ENCODE measurements at places on chromosomes 12 and 14.
A peak's percentile ranks its signal among the peaks of the same experiment; 100 is the strongest.

GRCh38 chr12:50678650-50679365, 85.1 kb upstream of the ATF1 start:
- DNase-seq: no peak

GRCh38 chr12:26177283-26177682, 18.1 kb upstream of the SSPN start:
- DNase-seq: no peak

GRCh38 chr14:75315144-75315543, 36.5 kb downstream of the FOS start:
- no peak for DNase-seq

DNA sequence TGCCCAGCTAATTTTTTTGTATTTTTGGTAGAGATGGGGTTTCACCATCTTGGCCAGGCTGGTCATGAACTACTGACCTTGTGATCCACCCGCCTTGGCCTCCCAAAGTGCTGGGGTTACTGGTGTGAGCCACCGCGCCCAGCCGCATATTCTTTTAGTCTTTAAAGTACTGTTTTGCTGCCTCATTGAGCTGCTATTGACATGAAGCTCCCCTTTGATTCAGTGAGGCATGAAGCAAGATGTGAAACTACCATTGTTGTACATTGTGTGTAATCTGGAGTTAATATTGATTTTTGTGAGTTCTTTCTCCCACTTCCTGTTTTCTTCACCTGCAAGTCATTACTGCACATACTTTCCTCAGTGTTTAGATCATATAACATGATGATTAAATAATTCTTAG, 80.8 kb downstream of the MNAT1 start:
- no peak for DNase-seq

- DNase-seq: no peak
Measured at GRCh38 chr14:79706382-79706781, 504.9 kb downstream of the DIO2 start.

DNA sequence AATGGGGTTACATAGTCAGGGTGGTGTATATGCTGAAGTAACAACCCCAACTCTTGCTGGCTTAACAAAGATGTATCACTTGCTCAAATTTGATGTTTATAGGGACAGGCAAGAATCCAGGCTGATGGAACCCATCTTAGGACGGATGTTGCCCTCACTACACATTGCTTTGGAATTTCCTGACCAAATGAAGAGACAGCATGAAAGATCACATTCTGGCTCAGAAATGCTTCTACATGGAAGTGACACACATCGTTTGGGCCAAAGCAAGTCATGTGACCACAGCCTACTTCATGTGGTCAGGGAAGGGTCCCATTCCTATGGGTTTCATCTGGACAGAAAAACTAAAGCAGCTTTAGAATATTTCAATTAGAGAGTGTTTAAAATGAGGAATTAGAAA, 345.8 kb downstream of the TMEM132D start:
- DNase-seq: no peak

- no peak for DNase-seq
Measured at GRCh38 chr14:104601786-104602185, 2.8 kb downstream of the TMEM179 start.

GRCh38 chr12:79983492-79983891, 48.6 kb upstream of the PPP1R12A start:
- no peak for DNase-seq

- no peak for DNase-seq
Measured at GRCh38 chr12:19894050-19894449, 454.8 kb downstream of the AEBP2 start.

DNA sequence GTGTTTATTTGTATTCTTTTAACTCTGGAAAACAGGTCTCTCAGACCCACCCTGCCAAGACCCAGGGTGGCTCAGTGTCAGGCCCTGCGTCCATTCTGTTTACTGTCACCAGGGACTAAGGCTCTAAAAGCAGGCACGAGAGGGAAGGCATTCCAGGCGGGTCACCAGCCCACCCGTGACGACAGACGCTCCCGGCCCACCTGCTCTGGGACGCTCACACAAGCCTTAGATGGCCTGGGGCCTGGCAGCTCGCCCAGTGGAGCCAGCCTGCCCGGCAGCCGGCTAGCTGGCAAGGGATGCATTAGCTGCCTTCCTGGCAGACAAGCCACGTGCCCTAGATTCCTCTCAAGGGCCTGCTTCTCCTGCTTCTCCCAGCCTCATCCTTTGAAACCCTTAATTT, 9.2 kb upstream of the NUAK1 start:
- DNase-seq: no peak

GRCh38 chr12:58081488-58081887, 140.1 kb downstream of the ATP23 start:
- DNase-seq: peak; percentile 23

GRCh38 chr12:89597210-89597609, 71.4 kb upstream of the POC1B start:
- no peak for DNase-seq

GRCh38 chr12:53701518-53702264, 25.6 kb downstream of the CALCOCO1 start:
- peak; percentile 52 for DNase-seq

DNA sequence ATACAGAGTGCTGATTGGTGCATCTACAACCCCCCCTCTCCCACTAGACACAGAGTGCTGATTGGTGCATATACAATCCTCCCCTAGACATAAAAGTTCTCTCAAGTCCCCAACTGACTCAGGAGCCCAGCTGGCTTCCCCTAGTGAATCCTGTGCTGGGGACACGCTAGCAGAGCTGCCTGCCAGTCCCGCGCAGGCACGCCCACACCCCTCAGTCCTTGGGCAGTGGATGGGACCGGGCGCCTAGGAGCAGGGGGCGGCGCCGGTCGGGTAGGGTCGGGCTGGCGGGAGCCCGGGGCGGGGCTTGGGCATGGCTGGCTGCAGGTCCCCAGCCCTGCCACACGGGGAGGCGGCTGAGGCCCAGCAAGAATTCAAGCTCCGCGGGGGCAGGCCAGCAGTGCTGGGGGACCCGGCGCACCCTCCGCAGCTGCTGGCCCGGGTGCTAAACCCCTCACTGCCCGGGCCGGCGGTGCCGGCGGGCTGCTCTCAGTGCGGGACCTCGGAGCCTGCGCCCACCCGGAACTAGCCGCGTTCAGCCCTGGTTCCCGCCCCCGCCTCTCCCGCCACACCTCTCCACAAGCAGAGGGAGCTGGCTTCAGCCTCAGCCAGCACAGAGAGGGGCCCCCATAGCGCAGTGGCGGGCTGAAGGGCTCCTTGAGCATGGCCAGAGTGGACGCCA, 64.3 kb upstream of the DDHD1 start:
- peak; percentile 41 for DNase-seq

DNA sequence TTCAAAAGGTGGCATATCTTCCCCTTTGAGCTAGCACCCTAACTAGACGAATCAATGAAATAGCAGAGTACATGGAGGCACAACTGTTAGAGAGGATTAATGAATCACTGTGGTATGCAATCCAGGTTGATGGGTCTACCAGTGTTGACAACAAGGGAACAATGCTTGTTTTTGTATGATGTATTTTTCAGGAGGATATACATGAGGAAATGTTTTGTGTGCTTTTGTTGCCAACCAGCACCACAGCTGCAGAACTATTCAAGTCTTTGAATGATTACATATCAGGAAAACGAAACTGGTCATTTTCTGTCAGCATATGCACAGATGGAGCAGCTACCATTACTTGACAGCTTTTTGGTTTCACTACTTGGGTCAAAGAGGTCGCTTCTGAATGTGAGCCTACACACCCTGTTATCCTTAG, 142.6 kb downstream of the GPHN start:
- no peak for DNase-seq

- no peak for DNase-seq
Measured at GRCh38 chr14:85625925-85626585, 96.1 kb downstream of the FLRT2 start.

DNA sequence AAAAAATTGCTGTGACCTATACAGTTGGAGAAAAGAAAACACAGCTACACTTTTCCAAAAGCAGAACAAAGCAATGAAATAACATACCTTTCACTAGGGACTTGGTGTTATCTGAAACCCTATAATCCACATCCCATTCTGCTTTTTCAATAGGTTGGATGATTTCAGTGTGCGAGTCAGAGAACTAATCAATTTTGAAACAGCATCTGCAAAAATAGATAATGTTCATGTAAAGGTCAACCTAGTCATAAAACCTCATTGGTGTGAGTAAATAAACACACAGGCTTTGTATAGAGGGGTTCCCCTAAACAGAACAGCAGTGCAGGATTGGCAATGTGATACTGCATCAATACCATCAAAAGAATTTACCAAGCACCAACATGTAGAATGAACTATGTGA, 173.0 kb upstream of the G2E3 start:
- DNase-seq: peak; percentile 86

DNA sequence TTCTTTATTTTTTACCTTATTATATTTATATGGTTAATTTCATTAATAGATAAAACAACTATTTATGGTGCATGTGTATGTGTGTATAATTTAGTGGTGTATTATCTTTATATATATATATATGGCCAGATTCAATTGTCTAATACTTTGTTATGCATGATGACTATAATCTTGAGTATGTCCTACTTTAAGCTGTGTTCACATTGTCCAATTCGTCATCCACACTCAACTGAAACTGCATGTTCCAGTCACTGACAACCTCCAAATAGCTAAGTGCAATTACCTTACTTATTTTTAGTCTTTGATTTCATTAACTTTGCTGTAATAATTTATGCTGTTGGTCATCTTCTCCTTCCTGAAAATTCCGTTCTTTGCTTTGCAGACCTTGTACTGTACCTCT, 306.5 kb upstream of the TMTC1 start:
- no peak for DNase-seq

- no peak for DNase-seq
Measured at GRCh38 chr14:71799841-71800240, 132.4 kb upstream of the RGS6 start.

- DNase-seq: no peak
Measured at GRCh38 chr12:6041891-6042290, 82.6 kb downstream of the VWF start.

DNA sequence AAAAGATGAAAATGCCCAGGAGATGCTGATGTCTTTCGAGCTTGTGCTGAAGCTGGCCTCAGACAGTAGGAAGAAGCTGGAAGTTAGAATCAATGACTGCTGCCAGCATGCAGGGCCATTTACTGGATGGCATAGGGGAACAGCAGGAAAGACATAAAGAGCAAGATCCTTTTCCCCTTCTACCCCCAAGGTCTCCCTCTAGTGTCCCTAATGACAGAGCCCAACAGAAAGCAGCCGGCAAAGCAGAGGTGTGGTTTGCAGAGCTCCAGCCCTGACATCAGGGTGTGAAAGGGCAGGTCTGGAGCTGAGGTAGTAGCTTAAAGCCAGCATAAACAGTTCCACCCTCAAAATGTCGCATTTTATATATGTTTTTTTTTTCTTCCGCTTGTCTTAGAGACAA, 1560.7 kb upstream of the TMEM132C start:
- no peak for DNase-seq

DNA sequence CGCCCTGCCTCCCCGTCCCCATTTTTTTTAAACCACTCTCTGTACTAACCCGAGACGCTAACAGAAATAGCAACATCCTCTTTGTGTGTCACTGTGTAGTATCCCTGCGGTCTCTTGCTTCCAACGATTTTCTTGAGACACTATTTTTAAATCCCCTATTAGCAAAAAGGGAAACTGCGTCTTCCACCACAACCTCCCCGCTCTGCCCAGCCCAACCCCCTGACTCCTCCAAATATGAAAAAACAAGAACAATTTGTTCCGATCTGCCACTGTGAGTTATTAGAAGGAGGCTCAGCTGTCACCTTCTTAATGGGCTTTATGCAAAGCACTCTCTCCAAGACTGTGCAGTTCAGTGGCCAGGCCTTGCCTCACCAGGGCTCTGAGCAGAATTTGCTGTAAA, 76.3 kb downstream of the MAP1LC3B2 start:
- DNase-seq: no peak

DNA sequence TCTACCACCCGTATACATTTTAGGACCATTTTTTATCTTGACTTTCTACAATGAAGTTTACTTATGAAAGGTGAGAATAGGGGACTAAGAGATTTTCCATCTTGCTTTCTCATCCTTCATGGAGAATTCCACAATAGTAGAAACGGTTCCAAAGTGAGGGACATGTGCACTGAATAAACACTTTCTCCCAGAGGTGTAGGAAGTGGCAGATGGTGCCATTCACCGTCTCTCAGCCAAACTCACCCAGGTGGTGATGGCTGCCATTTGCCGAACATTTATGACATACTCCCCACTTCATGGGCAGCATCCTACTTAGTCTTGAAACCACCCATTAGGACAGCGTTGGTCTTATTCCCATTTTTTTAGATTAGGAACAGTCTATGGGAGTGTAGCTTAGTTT, 540.5 kb downstream of the DIO2 start:
- no peak for DNase-seq

DNA sequence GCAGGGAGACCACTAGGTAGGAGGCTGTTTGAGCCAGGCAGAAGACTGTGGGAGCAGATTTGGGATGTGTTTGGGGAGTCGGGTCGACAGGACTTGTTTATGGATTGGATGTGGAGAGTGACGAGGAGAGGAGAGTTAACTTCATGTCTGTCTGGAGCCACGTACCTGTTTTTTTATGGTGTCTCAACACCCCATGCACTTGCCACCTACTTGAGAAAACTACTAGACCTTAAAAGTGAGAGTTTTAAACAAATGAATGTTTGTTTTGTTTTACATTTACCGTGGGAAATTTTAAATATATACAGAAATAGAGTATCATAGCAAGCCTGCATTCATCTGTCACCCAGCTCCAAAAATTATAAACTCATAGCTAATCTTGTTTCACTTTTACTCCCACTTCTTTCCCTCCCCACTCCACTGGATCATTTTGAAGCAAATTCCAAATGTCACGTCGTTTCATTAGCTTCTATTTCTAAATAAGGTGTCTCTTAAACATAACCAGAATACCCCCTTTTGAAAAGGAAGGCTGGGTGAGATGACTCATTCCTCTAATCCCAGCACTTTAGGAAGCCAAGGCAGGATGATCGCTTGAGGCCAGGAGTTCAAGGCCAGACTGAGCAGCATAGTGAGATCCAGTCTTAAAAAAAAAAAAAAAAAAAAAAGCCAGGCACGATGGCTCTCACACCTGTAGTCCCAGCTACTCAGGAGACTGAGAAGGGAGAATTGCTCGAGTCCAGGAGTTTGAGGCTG, 136.2 kb downstream of the ANO6 start:
- DNase-seq: no peak

GRCh38 chr14:28770630-28771029, 4.0 kb downstream of the FOXG1 start:
- DNase-seq: no peak

- DNase-seq: peak; percentile 23
Measured at GRCh38 chr12:119340578-119340977, 6.0 kb downstream of the CCDC60 start.

GRCh38 chr12:1799882-1800400, 20.4 kb upstream of the LRTM2 start:
- no peak for DNase-seq

GRCh38 chr12:27206801-27207502, 37.1 kb upstream of the STK38L start:
- DNase-seq: no peak

DNA sequence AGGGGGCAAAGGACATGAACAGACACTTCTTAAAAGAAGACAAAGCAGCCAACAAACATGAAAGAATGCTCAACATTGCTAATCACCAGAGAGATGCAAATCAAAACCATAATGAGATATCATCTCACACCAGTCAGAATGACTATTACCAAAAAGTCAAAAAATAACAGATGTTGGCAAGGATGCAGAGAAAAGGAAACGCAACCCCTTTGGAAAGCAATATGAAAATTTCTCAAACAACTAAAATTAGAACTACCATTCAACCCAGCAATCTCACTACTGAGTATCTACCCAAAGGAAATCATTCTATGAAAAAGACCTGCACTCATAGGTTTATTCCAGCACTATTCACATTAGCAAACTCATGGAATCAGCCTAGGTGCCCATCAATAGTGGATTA, 25.6 kb downstream of the MDM1 start:
- no peak for DNase-seq
